MCF 10A (cell line): ENCODE measurements at places on chromosomes 3 and 15.

GRCh38 chr3:172808969-172809546 lies 58.5 kb downstream of the ECT2 start:
- peak; percentile 48 for DNase-seq

DNA sequence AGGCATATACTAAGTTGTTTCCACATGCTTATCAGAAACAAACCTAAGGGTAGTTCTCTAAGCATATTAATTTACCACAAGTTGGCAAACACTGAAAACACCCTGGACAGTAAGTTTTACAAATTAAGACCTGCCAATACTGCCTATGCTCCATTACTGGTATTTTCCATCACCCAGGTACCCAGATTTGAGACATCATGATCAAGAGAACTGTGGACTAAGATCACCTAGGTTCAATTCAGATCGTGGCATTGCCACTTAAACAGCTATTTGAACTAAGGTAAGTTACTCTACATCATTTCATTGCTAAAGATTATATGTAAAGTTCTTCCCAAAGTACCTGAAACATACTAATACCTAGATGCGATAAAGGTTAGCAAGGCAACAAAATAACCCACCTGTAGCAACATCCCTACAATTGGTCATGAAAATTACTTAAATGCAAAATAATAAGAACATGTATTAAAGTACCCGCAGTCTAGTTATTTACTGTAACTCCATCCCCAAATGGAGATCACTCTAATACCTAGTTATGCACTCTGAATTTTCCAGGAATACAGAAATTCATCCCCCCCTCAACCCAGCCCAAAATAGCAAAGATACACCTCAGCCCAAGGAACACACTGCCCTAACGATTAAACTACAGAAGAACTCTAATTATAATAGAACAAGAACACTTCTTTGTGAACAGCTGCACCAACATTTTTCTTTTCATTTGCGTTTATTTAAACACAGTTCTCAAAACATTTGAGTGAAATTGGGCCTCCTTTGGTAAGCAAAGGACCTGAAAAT lies 21.6 kb downstream of the TRA2B start:
- DNase-seq: no peak

GRCh38 chr3:149703466-149703865 lies 45.6 kb upstream of the WWTR1 start:
- DNase-seq: no peak

DNA sequence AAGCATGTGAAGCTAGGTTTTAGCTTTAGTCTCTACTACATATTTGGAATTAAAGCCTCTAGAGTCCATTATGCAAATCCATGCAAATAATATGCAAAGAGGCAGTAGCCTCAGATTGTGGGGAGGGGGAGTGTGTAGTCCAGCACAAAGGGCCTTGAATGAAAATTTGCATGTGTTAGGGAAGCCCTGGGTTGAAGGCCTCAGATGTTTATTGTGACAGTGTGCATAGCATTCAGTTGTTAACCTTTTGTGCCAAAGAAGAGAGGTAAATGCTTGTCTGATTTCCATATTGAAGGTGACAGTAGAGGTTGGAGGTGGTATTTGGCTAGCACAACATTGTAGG lies 24.5 kb upstream of the BFSP2 start:
- no peak for DNase-seq

- no peak for DNase-seq
Observed at GRCh38 chr3:194632226-194632808, 902 bp downstream of the TMEM44 start.

GRCh38 chr3:67016522-67017080 lies 18.5 kb downstream of the KBTBD8 start:
- no peak for DNase-seq

- no peak for DNase-seq
Observed at GRCh38 chr3:36944012-36944640, 728 bp downstream of the TRANK1 start.

- DNase-seq: no peak
Observed at GRCh38 chr15:68770216-68770615, 50.5 kb downstream of the ANP32A start.

DNA sequence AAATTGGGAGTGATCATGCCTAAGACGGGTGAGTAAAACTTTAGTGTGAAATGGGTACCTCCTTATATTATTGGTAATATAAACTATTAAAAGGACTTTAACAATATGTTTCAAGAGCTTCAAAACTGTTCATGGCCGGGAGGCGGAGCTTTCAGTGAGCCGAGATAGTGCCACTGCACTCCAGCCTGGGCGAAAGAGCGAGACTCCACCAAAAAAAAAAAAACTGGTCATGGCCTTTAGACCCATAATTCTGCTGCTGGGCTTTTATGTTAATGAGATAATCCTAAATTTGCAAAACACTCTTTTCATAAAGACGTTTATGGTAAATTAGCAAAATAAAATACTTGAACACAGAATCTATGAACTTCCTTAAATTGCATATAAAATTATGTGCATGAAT lies 22.8 kb downstream of the TRPC1 start:
- no peak for DNase-seq

DNA sequence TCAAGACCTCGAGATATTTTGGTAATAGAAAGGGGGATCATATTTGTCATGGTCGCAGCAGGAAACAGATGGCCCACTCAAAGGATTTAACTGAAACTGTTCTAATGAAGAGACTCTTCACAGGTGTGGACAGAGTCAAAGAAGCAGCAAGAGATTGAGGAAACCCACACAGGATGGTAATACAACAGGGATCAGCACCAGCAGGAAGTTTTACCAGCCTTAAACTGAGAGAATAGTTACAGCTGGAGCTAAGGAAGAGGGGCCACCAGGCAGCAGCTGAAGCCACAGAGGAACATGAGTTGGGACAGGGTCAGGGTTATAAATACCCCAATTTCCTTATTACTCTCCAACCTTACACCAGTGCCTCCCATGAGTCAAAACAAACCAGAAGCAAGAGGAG lies 131.8 kb upstream of the UBE2E2 start:
- DNase-seq: no peak
